ENCODE measurements at places on chromosomes 7 and 10.
A peak's percentile ranks its signal among the peaks of the same experiment; 100 is the strongest.

- no peak for DNase-seq
Observed at GRCh38 chr7:116176226-116176625, 34.1 kb upstream of the TES start.

GRCh38 chr10:73357166-73357565 is 1.5 kb downstream of the CFAP70 start:
- DNase-seq = no peak

DNA sequence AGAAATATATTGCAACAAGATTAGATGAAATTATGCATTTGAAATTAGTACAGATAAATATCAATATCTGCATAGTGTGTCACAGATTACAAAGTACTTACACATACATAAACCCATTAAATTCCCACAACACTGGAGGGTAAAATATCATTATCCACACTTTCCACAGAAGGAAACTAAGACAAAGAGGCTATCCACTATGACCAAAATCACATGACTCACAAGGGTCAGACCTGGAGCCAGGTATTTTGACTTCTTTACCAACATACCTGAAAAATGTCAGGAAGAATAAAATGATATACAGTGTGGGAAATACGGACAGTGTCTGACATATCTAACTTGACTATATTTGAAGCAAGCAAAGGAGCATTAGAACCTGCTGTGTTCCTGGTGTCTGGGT is 34.1 kb downstream of the HYCC1 start:
- no peak for DNase-seq

DNA sequence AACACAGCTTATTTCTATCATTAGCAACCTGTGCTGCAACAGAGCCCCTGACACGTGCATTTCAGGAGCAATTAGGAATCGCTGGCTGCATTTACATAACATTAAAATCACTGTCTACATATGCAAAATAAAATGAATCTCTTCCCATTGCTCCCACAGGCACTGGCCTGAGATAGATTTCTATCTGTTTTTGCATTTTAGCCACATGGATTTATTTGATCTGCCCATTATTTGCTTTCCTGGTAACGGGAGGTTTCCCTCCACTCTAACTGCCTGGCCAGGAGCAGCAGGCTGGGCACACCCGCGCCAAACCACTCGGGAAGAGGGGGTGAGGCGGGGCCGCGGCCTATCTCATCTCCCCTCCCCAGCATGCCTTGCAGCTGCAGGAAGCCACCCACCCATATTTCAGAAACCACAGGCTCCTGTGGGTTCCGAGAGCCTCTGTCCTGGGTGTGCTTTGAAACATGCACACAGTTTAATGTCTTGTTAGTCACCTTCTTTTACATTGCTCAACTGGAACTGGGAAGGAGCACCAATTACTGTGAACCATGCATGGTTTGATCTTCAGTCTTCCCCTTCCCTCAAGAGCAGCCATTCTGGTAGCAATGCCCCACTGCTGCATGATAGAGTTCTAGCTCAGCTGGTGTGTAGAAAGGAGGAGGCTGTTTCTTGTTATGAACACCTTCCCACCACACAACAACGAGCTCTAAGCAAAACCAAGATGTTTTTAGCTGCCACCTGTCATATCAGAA is 37.7 kb upstream of the IKZF1 start:
- DNase-seq = no peak

DNA sequence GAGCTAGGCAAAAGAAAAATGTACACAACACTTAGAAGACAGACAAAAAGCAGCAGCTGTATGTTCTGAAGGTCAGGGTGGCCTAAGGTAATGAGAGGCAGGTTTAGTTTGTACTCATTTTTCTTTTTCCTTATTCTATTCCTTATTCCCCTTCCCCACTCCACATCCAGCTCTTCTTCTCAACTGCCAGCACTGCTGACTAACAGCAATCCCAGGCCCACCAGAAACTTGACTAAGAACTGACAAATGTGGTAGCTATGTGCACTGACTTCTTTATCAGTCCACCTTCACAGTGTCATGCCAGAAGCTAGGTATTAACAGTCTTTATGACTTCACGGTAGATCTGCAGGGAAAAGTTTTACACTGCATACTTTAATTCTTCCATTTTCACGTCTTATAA is 6.1 kb downstream of the COPG2 start:
- no peak for DNase-seq

DNA sequence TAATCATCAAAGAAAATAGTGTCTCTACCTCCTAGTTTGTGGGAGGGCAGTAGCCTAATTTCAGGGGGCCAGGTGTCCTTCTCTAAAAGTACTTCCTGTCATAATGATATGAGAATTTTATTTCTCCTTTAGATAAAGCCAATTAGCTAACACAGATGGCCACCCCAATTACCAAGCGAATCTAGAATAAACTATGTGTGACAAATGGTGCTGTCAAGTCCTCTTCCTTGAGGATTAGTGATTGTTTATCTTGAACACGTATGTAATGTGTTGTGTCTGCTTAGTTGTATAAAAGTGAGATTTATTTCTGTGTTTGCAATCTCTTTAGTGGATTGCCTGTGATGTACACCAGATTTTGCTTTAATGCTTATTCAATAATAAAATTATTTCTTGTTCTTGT is 1120.0 kb downstream of the SORCS1 start:
- peak; percentile 34 for DNase-seq

DNA sequence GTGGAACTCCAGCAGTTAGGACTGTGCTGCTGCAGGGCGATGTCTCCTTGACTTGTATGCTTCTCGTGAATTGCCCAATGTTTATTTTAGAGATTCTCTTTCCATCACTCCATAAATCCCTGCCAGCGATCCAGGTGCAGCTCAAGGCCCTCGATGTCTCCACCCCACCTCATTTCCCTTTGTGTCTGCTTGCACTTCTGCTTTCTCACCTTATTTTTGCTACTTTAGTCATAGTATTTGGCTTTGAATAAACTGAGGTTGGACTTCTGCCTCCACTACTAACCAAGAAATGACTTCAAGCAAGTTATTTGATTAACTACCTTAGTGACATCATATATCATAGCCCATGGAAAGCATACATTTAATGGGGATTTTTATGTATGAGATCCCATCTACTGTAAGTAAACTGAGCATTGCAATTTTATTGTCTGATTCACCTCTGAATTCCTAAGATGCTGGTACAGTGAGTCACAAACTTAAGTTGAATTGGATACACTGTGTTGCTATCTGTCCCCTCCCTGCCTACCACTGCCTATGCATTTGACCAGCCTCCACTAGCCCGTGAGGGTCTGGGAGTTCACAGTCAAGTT is 255.8 kb downstream of the ABCA13 start:
- peak; percentile 61 for DNase-seq

DNA sequence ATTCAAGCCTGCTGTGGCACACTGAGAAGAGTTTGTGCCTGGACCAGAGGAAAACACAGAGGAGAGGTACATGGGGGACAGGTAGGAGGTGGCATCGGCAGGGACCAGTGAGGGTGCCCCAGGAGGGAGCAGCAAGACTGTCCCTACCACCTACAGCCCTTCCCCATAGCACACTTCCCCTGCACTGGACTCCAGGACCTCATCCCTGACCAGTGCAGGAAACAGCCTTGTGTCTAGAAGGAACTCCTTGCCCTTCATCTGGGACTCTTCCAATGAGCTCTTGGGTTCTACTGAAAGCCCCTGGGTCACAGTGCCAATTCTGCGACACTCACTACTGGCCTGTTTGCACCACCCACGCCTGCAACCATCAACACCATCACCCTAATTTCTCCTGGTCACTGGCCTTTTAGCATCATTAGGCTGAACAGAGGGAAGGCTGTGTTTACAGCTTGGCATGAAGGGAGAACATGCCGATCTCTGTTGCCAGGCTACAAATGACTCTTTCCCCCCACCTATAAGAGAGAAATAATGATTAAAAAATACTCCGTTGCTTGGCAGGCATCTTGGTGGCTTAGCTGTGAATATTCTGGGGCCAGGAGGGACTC is 371.9 kb upstream of the ZMIZ1 start:
- peak; percentile 23 for DNase-seq

GRCh38 chr10:14507176-14507575 is 176.5 kb upstream of the FRMD4A start:
- peak; percentile 82 for DNase-seq

DNA sequence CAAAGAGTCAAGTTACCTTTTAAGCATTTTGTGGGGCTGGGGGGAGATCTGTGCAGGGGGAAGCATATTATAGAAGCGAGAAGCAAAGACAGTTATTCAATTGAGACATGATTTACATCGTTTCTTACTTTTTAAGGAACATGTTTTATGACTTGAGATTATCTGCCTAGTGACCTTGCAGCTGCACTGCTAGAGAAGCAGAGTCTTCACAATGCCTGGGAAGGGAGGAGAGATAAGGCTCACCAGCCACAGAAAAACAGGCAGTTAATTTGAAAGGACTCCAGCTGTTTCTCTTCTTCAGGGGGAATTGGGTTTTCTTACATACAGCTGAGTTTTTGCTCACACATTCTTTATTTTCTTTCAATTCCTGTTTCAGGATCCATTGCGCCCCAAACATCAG is 31.0 kb downstream of the PHYH start:
- DNase-seq = no peak

DNA sequence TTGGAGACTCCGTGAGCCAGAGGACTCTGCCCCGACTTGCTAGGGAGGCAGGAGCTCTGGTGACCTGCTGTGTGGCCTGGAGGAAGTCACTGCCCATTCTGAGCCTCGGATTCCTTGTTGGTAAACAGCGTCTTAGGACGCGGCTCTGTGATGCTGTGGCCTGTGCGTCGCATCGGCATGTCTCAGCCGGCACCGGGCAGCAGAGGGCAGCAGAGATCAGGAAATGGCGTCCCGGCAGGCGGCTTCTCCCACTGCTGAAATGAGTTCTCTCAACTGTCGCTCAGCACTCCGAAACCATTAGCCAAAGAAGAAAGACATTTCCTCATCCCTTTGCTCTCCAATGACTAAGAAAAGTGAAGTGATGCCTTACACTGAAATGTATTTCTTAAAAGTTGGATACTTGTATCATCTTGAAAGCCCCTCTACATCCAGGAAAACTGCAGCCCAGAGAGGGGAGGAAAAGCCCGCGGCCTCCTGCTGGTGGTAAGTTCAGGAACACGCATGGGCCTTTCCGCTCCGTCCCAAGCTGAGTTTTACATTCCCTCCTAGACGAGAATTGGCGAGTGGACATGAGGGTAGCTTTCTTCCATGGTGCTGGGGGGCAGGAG is 91.7 kb downstream of the WDR11 start:
- peak; percentile 47 for DNase-seq

- DNase-seq = no peak
Observed at GRCh38 chr7:156219307-156220077, 407.2 kb upstream of the SHH start.

DNA sequence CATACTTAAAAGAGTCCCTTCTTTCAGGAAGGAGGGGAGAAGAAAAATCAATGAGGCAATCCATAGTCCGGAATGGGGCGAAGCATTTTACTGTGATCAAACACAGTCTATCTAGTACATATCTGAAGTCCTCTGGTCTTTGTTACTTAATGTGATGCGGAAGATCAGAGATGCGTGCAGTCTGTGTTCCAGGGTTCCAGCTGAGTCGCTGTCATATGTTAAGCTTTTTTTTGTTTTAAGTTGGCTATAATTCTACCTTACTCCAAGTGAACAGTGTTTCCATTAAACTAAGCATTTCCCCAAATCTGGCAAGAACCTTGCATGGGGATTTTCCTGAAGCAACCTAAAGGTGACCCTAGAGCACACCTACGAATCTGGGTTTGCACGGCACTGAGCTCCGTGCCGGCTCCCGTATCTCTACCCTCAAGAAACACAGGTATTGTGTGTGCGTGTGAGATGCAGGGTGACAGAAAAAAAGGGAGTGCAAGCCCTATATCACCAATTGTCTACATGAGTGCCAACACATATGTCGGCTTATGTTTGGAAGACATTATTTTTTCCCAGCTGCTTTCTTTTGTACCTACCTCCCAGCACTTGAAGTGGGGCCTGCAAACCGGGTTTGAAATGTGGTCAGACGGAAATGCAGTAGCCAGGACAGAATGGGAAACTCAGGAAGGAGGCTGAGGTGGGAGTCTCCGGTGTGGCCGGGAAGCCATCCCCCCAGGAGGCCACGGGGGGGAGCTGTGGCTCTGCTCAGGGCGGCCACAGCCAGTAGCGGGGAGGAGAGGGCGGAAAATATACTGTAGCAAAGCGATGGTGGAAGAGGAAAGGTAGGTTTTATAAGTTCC is 435.8 kb upstream of the MGMT start:
- peak; percentile 34 for DNase-seq

GRCh38 chr10:122727426-122727825 is 27.8 kb upstream of the C10orf120 start:
- DNase-seq = no peak
